ENCODE measurements at places on chromosomes 5 and 9.

- no peak for DNase-seq
Measured at GRCh38 chr9:121118266-121118665, 43.5 kb downstream of the CNTRL start.

DNA sequence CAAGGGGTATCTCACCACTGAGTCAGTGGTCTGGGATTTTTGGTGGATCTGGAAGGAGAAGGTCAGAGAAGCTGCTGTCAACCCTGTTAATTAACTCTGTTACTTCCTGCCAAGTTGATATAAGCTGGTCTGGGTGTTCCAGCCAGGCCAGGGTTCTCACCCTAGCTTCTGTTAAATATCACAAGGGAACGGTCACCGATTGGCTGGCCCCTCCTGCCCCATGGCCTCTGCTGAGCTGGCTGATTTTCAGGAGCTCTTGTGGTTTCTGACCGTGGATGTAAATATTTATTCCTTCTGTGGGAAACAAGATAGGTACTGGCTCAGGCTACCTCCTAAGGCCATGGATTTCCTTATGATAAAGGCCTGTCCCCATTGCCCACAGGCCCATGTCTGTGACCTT lies 1.0 kb downstream of the ADAMTS13 start:
- DNase-seq: no peak

- DNase-seq: no peak
Measured at GRCh38 chr5:68245319-68245718, 29.8 kb downstream of the PIK3R1 start.

DNA sequence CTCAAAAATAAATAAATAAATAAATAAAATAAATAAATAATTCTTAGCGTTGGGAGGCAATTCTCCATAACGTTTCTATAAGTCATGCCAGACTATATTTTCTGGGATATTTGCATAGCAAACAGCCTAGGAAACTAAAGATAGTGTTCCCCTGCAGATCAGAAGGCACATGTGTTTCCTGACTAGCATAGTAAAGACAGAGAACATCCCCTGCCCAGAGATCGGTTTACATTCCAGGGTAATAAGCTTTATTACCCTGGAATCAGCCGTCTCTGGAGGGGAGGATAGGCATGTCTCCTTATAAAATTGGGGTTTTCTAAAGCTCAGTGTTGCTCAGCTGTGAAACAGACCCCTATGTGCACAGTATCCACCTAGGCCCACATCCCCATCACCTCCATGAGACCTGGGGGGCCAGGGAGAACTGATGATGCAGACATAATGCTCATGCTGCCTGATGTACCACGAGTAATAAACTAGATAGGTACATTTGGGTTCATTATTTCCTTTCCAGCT lies 36.9 kb upstream of the IFNK start:
- no peak for DNase-seq

Measured in upper lobe of left lung (tissue), 6 donors.